ENCODE measurements at places on chromosomes 7 and 10.

DNA sequence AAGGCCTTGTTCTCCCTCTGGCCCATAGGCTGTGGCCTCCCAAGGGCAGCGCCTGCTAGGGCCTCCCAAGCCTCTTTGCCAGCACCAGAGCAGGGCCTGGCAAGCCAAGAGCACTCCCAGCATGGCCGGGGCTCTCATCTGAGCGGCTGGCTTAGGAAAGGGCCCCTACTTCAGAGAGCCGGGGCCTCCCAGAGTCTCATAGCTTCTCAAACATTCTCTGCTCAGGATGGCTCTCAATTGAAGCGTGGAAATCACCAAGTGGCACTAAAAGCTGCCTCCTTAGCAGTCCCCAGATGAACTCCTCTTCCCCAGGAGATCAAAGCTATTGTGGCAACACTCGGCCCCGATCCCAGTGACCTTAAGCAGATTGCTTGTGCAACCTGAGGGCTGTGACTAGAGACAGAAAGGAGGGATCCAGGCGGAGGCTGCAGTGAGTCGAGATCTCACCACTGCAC is 69.4 kb downstream of the FAM53B start:
- no peak for DNase-seq

DNA sequence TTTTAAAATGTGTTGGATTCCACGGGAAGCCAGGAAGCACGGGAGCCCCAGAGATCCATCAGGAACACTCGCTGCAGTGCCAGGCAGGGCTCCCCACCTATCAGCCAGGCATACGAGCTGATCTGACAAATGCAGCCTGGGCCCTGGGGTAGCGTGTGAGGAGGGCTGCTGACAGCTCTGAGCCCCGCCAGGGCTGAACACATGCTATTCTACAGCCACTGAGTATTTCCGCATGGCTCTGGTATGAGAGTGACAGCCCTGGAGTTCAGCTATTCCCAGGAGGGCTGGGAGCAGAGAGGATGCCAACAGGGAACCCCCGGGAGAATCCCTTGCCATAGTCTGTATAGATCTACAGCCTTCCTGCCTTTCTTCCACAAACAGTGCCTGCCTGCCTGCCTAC is 237.3 kb upstream of the ZMIZ1 start:
- no peak for DNase-seq

DNA sequence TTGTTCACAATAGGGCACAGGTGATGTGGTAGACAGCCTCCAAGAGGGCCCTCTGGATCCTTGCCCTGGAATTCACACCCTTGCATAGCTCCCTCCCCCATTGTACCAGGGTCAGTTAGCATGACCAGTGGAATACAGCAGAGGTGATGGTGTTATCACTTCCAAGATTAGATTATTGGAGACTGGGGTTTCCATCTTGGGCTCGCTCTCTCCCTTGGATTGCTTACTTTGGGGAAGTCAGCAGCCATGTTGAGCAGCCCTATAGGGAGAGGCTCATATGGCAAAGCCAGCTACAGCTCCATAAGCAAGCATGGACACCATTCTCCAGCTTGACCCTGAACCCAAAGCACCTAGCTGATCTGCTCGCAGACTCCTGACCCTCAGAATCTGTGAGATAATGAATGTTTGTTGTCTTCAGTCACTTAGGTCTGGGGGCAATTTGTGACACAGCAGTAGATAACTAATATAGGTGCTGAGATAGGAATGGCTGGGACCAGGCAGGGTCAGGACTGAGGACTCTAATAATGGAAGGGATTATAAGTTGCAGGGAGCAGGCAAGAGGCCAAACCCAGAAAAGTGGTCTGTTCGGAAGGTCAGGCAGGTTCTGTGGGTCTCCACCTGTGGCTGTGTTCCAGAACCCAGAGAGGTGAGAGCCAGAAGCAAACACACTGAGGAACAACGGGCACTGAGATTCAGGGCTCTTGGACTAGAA is 22.9 kb downstream of the TBXAS1 start:
- DNase-seq, result no peak

DNA sequence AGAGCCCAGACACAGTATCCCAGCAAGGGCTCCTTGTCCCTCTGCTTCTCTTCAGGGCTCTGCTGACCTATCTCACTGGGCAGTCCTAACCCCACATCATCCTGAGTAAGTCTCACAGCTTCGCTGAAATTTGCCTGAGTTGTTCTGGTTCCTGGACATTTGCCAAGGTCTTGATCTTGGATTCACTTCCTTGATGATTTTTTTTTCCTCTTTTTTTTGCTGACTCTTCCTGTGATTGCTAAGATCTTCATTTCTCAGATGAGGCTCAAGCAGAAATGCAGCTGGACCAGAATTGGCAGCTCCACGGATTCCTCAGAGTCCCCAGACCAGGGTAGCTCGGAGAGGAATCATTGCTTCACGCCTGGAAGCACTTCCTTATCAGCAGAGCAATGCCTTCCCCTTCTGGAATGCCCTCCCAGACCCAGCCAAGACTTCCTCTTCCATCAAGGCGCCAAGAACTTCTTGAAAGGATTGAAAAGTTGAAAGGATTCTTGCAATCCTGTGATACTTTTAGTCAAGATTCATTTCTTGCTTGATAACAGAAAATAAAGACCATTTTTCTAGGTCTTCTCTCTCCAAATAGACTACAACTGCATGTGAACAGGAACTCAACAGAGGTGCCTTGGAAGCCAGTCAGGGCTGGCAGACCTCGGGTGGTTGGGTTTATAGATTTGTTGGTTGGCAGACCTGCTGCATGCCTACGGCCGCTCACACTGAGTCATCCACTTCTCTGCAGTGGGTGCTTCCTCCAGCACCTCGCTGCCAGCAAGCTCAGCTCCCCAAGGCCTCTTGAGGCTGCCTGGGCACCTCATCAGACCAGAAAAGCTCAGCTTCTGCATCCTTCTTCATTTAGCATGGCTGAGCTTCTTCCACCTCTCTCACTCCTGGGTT is 8.8 kb upstream of the AFAP1L2 start:
- DNase-seq, result no peak

DNA sequence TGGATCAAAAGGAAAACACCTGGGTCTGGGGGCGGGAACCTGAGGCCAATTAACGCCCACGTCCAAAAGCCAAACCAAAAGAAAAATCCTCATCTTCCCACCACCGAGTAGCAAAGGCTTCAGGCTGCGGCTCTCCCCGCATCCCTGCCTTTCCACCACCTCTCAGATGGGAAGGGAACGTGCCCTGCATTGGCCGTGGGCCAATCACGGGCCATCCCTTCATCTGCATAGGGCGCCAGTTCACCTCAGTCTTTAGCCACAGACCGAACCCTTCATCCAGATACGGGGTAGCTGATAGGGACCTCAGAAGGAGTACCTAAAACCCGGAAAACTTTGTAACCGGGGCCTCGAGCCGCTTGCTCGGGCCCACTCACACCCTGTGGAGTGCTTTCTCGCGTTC is 626 bp downstream of the PRPF18 start:
- DNase-seq, result no peak

- DNase-seq, result no peak
Measured at GRCh38 chr7:121798896-121799295, 74.1 kb upstream of the PTPRZ1 start.

DNA sequence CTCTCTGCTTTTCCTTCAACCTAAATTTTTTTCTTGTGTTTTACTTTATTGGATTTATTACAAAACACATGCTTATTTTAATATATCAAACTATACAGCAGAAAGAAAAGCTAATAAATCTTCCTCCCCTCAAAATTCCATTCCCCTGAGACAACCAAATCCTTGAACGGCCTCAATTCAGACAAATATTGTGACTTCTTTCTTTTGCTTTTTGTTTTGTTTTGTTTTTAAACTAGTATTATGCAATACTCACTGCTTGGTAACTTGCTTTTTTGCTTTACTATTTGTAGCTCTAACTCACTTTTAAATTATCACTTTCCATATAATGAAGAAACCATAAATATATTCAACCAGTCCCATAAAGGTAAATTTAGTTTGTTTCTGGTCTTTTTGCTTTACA is 59.4 kb upstream of the CDK1 start:
- no peak for DNase-seq

- DNase-seq, result no peak
Measured at GRCh38 chr10:44011603-44011981, 362.9 kb upstream of the ZNF32 start.

DNA sequence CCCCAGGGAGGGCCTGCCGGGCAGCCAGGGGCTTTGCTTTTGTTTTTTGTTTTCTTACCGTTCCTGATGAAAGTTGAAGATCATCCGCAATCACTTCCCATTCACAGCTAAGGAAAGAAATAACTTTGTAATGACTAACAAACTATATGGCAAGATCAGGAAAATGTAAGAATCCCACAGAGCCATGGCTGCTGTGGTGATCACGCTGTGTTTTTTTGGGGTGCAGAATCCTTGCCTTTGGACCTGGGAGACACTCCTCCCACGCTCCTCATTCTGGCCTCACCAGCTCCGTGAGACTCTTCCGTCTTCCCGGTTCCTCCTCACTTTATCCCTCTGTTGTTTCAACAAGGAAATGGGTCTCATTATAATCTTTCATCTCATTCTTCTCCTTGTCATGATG is 443.0 kb upstream of the MGMT start:
- DNase-seq, result no peak
